ENCODE measurements at places on chromosomes 1 and 21.

GRCh38 chr1:221699577-221699976, 42.3 kb downstream of the DUSP10 start:
- no peak for DNase-seq

DNA sequence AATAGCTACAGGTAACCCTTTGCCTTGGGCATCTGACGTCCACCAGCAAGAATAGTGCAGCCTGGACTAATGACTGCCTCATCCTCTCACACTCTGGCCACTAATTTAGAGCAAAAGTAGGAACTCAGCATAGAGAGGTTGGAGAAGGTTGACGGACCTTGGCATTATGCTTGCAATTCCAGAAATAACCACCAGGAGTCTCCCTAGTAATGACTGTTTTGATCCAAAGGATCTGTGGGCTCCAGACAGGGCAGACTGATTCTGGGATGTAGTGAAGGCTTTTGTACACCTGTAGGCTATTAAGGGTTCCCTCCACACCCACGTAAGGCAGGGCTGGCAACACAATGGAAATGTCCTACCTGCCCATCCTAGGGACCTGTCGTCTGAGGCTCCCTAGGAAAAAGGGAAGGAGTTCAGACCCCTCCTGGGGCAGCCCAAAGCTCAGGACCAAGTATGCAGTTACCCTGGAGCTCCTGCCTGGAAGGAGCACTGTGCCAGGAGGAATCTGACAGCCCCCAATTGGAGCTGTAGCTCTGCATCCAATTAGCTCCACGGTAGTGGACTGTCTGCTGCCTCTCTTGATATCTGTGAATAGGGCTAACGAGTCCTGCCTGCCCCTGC, 91.0 kb upstream of the TMEM51 start:
- DNase-seq: no peak

- no peak for DNase-seq
Measured at GRCh38 chr1:173012126-173012525, 38.6 kb downstream of the TNFSF18 start.

DNA sequence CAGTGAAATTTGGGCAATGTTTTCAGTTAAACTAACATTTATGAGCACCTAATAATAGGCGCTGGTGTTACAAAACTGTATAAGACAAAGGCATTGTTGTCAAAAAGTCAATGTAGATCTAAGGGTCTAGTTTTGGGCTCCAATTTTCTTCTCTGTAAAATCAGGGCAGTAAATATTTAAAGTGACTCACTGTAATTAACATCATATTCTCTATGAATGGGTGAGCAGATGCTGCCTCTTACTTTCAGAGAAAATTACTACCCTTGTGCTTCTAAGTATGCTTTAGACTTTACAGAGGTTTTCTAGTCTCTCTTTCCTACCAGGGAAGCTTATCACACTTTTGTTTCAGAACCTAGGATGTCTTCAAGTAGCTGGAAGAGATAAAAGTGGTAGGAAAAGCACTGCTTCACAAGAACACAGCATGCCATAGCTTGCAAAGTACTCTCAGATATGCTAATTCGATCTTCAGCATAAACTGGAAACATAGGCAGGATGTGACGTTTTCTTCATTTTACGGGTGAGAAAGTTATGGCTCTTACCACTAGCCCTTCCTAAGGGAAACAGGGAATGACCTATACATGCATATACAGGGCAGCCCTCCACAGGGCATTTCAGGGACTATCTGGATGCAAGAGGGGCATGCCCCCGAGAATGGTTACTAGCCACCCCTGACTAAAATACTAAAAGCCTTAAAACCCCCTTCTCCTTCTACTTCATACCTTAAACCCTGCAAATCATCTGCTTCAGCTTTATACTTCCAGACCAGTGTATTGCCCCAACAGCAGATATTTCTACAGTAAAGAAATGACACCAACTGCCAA, 2.6 kb downstream of the C1orf116 start:
- no peak for DNase-seq

DNA sequence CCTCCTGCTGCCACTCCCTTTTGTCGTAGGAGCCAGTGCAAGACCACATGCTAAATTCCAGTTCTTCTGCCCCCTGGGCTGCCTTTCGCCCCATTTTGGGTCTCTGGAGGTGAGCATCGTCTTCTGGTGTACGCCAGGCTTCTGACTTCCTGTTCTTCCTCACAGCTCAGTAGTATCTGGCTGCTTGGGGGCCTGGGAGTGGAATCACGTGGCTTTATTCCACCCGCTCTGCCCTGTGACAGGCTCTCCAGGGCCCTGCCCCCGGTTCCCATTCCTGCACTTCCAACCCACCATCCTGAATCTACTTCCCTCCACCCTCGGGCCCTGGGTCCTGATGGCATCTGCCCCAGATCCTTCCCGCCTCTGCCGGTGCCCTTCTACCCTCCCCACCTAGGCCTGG, 3.6 kb downstream of the NFASC start:
- DNase-seq: no peak

DNA sequence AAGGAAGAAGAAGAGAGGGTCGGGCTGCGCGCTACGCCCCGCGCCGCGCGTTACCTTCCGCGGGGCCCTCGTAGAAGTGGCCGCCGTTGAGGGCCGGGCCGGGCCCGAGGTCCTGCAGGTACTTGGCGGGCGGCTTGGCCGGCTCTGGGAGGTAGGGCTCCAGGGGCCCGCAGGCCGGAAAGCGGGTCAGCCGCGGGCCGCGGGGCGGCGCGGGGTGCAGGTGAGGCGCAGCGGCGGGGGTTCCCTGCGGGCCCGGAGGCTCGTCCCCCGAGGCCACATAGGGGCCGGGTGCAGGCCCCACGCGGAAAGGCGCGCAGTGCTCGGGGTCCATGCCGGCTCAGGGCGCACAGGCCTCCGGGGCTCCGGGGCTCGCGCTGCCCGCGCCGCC, 196 bp downstream of the ALX3 start:
- DNase-seq: no peak

GRCh38 chr1:1144122-1144842, 28.4 kb upstream of the C1orf159 start:
- DNase-seq: peak; percentile 42

DNA sequence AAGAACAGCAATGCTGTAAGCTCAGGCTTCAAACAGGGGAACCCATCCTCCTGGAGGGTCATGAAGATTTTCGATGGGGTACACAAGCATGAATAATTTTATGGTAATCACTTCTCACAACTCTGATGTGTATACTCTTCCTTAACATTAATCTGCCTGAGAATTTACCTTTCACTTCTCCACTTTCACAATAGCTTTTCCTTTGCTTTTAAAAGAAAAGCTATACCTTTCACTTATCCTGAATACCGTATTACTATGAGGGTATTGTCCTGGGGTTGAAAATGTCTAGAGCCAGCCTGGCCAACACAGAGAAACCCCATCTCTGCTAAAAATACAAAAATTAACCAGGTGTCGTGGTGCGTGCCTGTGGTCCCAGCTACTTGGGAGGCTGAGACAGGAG, 12.7 kb upstream of the ZYG11B start:
- no peak for DNase-seq

- DNase-seq: no peak
Measured at GRCh38 chr1:203584035-203584434, 42.6 kb upstream of the ATP2B4 start.

DNA sequence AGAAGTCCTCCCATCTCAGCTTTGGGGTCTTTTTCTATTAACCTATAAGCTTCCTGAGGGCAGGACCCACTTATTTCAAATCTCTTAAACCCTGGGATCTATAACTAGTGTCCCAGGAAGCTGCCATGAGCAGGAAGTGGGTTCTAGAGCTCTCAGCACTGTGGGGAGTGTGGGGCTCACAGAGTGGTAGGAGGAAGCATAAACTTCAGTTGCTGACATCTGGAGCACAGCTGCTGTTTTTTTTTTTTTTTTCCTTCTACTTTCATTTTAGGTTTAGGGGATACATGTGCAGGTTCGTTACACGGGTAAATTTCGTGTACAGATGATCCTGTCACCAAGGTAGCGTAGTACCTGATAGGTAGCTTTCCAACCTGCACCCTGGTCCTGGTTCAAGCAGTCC, 59.3 kb downstream of the AK4 start:
- no peak for DNase-seq

DNA sequence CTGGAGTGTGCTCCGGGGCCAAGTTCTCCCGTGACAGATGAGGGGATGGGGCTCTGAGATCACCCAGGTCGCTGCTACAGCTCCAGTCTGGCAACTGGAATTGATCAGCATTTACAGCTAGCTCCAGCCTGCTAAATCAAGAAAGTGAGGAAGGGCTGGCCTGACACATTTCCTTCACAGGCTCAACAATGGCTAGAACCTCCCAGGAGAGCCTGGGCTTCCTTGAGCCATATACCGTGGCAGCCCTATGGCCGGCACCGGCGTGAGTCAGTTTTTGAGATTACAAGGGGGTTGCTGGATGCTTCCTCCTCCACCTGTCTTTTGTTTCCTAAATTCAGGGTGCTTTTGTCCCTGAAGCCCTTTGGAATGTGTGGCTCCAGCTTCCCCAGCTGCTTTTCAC, 104.2 kb downstream of the ETS2 start:
- no peak for DNase-seq

GRCh38 chr1:156749419-156750118, 1.9 kb downstream of the HDGF start:
- no peak for DNase-seq

GRCh38 chr1:46941135-46941694, at the start of gene CYP4A11:
TSS of gene CYP4A11 (minus strand) at chr1:46941476. CDS start at chr1:46941433, 43 bp downstream.
- no peak for DNase-seq

DNA sequence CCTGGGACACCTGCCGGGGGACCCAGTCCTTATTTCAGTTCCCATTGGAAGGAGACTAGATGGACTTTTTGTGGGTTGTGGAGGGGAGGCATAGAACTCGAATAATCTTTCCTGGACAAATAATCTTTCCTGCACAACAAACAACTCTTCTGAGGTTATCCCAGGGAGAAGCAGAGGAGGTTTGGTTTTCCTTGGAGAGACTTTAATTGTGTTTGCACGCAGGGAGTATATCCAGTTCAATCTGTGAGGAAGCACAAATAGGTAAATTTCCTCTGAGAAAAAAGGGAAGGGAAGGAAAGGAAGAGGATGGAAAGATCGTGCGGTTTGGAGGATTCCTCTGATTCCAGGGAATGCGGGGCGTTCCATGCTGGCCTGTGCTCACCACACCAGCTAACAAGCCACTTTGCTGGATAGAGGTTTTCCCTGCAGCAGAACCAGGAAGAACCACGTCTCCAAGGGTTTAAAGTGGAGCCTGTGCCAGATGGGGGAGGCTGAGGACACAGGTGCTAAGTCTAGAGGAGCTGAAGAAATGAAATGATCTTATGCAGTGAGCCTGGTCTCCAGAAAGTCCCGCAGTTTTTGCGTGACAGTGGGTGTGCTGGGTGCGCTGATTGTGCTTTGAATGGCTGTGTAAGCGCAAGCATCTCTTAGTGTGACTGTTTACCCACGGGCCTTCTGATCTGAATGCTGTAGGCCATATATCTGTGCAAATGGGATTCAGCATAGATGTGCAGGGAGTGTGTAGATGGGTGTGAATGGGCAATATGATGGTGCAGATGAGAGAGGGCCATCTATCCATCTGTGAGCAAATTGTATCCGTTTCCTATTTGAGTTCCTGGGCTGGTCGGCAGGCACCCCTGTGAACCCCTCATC, 7.6 kb downstream of the PAX7 start:
- DNase-seq: no peak

DNA sequence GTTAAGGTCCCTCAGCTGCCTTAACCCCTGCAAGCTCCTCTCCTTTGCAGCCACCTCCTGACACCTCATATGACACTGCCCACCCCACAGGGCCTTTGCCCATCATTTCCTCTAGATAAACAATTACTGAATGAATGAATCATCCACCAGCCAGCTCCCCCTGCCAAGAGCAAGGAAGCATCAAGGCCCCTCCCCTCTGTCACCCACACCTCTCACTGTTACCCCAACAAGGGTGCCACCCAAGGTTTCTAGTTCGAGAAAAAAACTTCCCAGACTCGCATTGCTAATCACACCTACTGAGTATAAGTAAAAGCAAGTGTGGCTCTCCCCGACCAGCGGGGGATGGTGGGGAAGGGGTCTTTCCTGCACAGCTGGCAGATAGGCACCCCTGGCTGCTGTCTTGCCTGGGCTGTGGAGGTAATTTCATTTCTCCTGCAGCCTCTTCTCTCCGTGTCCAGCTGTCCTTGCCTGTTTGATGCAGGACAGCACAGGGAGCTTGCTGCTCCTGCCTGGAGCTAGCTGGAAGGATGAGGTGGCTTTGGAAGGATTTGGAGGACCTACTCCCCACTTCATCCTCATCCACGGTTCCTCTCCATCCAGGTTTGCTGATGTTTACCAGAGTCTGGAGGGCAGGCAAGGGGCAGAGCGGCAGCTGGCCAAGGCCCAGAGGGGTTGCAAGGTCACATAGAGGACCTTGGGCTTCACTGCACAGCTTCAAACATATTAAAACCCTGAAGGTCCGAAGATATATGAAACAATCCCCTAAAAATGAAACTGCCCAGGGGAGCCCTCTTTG, 33.1 kb upstream of the LBR start:
- DNase-seq: no peak

- no peak for DNase-seq
Measured at GRCh38 chr1:18962121-18962721, 5.7 kb upstream of the IFFO2 start.

- no peak for DNase-seq
Measured at GRCh38 chr1:225642177-225642576, 10.7 kb downstream of the ENAH start.

- DNase-seq: no peak
Measured at GRCh38 chr1:167799747-167800146, 78.0 kb downstream of the MPZL1 start.

DNA sequence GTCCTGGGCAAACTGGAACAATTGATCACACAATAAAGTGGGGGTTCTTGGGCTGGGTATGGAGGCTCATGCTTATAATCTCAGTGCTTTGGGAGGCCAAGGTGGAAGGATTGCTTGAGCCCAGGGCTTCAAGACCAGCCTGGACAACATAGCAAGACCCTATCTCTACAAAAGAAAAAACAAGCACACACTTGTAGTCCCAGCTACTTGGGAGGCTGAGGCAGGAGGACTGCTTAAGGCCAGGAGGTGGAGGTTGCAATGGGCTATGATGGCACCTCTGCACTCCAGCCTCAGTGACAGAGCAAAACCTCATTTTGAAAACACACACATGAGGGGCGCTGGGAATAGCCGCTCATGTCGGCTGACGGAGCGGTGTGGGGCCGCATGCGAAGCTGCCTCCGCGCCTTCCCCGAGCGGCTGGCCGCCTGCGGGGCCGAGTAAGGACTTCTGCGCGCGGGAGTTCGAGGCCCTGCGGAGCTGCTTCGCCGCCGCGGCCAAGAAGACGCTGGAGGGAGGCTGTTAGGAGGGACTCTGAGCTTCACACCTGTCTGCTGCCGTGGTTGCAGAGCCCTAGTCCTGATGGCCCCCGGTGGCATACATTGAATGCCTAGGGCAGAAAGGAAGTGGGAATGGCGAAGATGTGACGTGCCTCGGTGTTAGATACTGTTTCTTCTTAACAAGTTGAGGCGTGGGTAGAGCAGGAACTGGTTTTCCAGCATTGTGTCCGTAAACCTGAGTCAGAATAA, 59.5 kb downstream of the ACBD3 start:
- no peak for DNase-seq

DNA sequence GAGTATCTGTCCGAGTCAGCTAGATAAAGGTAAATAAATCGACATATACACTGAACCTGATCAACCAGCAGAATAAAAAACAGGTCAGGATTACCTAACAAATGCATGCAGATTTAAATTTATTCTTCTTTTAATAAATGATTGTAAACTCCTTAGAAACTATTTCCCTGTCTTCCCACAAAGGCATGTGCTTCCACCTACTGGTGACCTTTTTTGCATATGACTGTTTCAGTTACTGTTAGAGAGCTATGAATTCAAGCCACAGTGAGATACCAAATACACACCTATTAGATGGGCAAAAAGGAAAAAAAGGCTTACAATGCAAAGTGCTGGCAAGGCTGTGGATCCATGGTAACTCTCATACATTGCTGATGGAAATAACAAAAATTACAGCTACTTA, 957.4 kb upstream of the NCAM2 start:
- no peak for DNase-seq

All from SHP77 (cell line).